Cardiac muscle cell (in vitro differentiated cells and primary cell): ENCODE measurements at places on chromosomes 4 and X. TPM values are rescaled to one million over a fixed set of nuclear protein-coding genes. Genes with fewer than 3 reads are reported as not detected.

Gene GPRASP2
- 23.8 and 34.1 TPM in 2 replicates for polyA plus RNA-seq

Gene C4orf54
- polyA plus RNA-seq: not detected in 2 replicates

Gene F11
- not detected in 2 replicates for polyA plus RNA-seq

Gene GAB3
- 0.17 TPM in 1 of 2 replicates, not detected in the other for polyA plus RNA-seq

Gene TMEM187
- polyA plus RNA-seq: 12.9 and 14.6 TPM in 2 replicates

Gene N4BP2
- polyA plus RNA-seq: 21.9 and 22.1 TPM in 2 replicates

Gene UFSP2
- 50.6 and 65.5 TPM in 2 replicates for polyA plus RNA-seq

Gene C1QTNF7
- polyA plus RNA-seq: not detected in 2 replicates

Gene AFP
- polyA plus RNA-seq: 9.1 TPM in 1 of 2 replicates, not detected in the other

Gene HTRA3
- 6.9 and 17.4 TPM in 2 replicates for polyA plus RNA-seq

Gene TRPC5OS
- polyA plus RNA-seq: not detected in 2 replicates

Gene ADH7
- not detected in 2 replicates for polyA plus RNA-seq

Gene WDR13
- polyA plus RNA-seq: 150 and 168 TPM in 2 replicates

Gene HSFX4
- polyA plus RNA-seq: not detected in 2 replicates

Gene HAND2
- 175 and 199 TPM in 2 replicates for polyA plus RNA-seq

Gene KCNE5
- polyA plus RNA-seq: 0.33 and 0.46 TPM in 2 replicates

Gene TECRL
- polyA plus RNA-seq: 494 and 570 TPM in 2 replicates

Gene C4orf51
- polyA plus RNA-seq: not detected in 2 replicates

Gene KLKB1
- not detected in 2 replicates for polyA plus RNA-seq

Gene IBSP
- polyA plus RNA-seq: not detected in 2 replicates

GRCh38 chr4:173943547-173943946 is 339.9 kb downstream of the FBXO8 start:
- DNase-seq: no peak

DNA sequence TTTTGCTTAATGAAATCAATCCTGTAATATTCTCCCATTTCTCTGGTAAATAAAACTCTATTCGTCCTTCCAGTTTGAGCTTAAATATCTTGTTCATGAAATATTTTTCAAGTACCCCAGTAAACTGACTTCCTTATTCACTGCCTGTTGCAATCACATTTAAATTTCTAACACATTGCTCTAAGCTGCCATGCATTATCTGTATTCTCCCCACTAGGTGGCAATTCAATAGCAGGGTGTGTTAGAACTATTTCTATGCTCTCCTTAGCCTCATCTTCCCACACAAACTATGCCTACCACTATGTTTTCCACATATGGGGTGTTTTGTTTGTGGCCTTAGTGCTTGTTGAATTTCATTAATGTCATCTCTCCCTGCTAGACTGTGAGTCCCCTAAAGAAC is 377.1 kb upstream of the HS3ST1 start:
- peak; percentile 23 for DNase-seq

GRCh38 chrX:22373766-22374165 is 101.1 kb downstream of the CBLL2 start:
- no peak for DNase-seq

DNA sequence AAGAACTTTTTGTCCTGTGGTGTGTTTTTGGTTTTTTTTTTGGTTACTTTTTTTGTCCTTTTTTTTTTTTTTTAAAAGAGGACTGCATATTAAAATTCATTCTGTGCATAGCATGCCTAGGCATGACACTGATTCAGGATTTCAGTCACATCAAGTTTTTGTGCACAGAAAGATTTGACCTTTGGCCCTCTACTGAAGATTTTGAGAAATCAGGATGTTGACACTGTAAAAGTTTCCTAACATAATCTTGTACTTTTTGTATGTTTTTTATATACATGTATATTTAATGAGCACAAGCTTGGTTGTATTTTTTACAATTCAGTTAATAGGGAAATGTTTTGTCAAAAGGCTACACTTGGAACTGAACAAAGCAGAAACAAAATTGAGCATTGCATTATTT is 100.0 kb upstream of the DDX3X start:
- no peak for DNase-seq

GRCh38 chr4:155748039-155748438 is 10.8 kb upstream of the GUCY1B1 start:
- DNase-seq: no peak

GRCh38 chr4:47287735-47288134 is 175.8 kb downstream of the COMMD8 start:
- peak; percentile 56 for DNase-seq

GRCh38 chr4:147787204-147787603 is 55.3 kb downstream of the ARHGAP10 start:
- no peak for DNase-seq

GRCh38 chr4:32147446-32148085 is 1427.4 kb downstream of the PCDH7 start:
- DNase-seq: no peak

- no peak for DNase-seq
These were observed 28.5 kb upstream of the RTL3 start for GRCh38 chrX:78687586-78687985.

DNA sequence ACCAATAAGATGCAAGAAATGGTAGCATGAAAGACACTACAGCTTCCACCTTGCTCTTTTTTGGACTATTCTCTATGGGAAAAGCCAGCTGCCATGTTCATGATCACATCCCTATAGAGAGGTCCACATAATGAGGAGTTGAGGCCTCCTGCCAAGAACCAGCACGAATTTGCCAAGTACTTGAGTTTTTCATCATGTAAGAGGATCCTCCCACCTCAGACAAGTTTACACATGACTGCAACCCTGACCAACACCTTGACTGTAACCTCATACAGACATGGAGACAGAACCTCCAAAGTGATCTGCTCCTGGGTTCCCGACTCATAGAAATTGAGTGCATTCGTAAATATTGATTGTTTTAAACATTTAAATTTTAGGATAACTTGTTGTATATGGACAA is 135.2 kb upstream of the TSPAN5 start:
- no peak for DNase-seq

- DNase-seq: no peak
These were observed 24.8 kb downstream of the CDKN2AIP start for GRCh38 chr4:183469285-183469684.

- DNase-seq: no peak
These were observed 9.3 kb downstream of the CD99L2 start for GRCh38 chrX:150889131-150889530.

DNA sequence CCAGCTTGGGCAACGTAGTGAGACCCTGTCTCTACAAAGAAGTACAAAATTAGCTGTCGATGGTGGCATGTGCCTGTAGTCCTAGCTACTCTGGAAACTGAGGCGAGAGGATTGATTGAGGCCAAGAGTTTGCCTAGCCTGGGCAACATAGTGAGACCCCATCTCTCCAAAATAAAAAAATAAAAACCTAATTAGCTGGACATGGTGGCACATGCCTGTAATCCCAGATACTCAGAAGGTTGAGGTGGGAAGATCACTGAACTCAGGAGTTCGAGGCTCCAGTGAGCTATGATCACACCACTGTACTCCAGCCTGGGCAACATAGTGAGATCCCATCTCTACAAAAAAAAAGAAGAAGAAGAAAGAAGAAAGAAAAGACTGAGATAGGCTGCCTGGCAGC is 17.4 kb downstream of the PLAC1 start:
- DNase-seq: no peak

GRCh38 chr4:89820010-89820409 is 17.0 kb downstream of the SNCA start:
- no peak for DNase-seq

- DNase-seq: no peak
These were observed 65.6 kb downstream of the JAKMIP1 start for GRCh38 chr4:6134612-6135220.

- DNase-seq: no peak
These were observed 48.6 kb downstream of the DCLK2 start for GRCh38 chr4:150126864-150127203.

DNA sequence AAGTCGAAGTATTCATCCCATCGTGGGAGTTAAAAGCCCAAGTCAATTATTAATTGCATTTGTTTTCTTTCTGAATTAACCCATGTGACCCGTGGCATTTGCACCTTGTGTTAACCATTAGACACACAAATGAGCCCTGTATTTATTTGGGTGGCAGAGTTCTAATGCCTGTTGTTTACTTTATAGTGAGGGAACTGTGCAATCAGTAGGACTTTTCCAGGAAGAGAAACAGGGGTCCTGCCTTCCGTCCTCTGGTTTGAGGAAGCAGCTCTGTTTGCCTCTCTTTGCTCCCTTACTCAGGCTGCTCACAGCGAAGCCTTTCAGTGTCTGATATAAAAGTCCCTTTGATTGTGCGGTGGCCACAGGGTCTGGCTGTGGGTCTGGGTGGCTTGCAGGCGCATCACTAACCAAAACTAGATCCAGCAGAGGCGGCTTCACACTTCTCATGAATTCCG is 263.6 kb downstream of the PTTG2 start:
- no peak for DNase-seq

- DNase-seq: peak; percentile 55
These were observed 34.9 kb downstream of the GYG2 start for GRCh38 chrX:2863646-2864045.

DNA sequence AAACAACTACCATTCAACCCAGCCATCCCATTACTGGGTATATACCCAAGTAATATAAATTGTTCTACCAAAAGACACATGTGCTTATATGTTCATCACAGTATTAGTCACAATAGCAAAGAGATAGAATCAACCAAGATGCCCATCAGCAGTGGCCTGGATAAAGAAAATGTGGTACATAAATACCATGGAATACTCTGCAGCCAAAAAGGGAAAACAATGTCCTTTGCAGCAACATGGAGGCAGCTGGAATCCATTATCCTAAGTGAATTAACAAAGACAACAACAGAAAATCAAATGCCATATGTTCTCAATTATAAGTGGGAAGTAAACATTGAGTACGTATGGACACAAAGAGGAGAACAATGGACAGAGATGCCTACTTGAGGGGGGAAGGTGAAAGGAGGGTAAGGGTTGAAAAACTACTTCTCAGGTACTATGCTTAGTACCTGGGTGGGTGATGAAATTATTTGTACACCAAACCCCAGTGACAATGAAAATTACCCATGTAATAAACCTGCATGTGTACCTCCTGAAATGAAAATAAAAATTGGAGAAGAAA is 632.1 kb upstream of the AADAT start:
- no peak for DNase-seq
